Activated CD4-positive, alpha-beta T cell treated with anti-CD3 and anti-CD28 coated beads, Interleukin-2, amount 10 ng/mL, durations not matched to agents 24 days and 14 days (primary cell): ENCODE measurements at places on chromosomes 3 and 15. TPM values are rescaled to one million over a fixed set of nuclear protein-coding genes. Genes with fewer than 3 reads are reported as not detected.
A peak's percentile ranks its signal among the peaks of the same experiment; 100 is the strongest.

- H3K36me3 ChIP-seq: peaks cover 26% of the 10 kb centered on the region
- no peaks in the 10 kb centered on the region for H3K27me3 ChIP-seq
- DNase-seq: peak; percentile 75
- H3K4me3 ChIP-seq: peak overlapping the region; percentile 94
These were observed 1.2 kb downstream of the IFT122 start for GRCh38 chr3:129441215-129441614.

DNA sequence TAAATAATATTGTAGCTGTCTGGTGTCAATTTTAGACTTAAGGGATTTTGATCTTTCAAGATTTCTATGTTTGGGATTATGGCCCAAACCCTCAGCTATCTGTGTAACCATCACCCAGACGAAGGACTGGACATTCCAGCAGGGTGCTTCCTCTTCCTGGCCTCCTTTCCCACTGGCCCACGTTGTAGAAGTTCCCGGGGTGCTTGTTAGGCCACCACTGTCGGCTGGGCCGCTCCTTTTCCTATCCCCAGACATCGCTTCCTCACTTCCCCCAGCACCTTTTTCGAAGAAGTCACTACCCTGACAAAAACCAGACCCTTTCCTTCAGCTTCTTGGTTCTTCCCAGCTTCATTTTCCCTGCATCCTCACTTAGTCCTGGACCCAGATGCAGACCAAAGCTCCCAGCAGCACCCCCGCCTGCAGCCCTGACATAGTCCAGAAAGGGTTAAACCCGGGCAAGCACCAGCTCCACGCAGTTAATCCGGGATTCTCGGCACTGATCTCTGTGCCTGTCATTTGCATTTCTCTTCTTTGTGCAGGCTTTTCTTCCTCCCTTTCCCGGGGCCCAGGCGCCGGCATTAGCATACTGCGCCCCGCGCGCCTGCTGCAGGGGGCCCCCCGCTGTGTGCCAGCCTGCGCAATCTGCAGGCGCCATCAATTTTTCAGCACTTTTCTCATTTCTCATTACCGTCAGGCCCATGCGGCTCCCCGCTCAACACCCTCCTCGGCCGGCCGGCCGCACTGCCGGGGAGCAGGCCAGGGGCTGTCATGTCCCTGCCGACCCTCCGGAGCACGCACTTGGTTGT, 90.6 kb downstream of the ZNF621 start:
- no peak for DNase-seq
- H3K36me3 ChIP-seq: no peaks in the 10 kb centered on the region
- H3K4me3 ChIP-seq: no peak overlapping the region
- peaks cover 41% of the 10 kb centered on the region for H3K27me3 ChIP-seq

- no peaks in the 10 kb centered on the region for H3K4me1 ChIP-seq
- no peak overlapping the region for H3K27ac ChIP-seq
- H3K4me3 ChIP-seq: no peak overlapping the region
These were observed 221.7 kb upstream of the TLE3 start for GRCh38 chr15:70319466-70319865.

GRCh38 chr3:55895897-55896566, 408.9 kb upstream of the WNT5A start:
- no peaks in the 10 kb centered on the region for H3K36me3 ChIP-seq
- H3K27me3 ChIP-seq: no peaks in the 10 kb centered on the region
- no peak overlapping the region for H3K27ac ChIP-seq
- DNase-seq: no peak
- H3K4me1 ChIP-seq: no peaks in the 10 kb centered on the region

DNA sequence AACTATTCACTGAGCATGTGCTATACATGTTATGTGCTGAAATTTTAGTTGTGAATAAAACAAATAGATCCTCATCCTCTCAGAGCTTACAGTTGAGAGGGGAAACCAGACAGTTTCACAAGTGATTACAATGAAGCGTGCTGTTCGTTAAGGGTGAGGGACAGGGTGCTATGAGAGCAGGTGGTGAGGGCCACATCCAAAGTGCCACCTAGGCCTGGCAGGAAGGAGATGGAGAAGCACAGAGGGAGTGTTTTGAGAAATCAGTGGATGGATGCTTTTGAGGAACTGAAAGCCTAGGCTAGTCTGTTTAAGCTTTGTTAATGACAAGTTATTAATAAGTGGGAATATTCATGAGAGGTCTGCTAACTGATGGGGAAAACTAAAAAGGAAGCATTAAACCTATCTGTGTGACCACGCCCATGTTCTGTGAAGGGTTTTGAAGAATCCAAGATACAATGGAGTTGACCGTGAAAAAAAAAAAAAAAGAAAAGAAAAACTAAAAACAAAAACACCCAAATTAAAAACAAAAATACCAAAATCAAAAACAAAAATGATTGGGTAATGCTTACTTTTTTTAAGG, 7.3 kb downstream of the MCTP2 start:
- H3K27me3 ChIP-seq: no peaks in the 10 kb centered on the region
- H3K4me1 ChIP-seq: peaks cover 67% of the 10 kb centered on the region
- peaks cover 31% of the 10 kb centered on the region for H3K36me3 ChIP-seq
- peak overlapping the region; percentile 58 for H3K27ac ChIP-seq

DNA sequence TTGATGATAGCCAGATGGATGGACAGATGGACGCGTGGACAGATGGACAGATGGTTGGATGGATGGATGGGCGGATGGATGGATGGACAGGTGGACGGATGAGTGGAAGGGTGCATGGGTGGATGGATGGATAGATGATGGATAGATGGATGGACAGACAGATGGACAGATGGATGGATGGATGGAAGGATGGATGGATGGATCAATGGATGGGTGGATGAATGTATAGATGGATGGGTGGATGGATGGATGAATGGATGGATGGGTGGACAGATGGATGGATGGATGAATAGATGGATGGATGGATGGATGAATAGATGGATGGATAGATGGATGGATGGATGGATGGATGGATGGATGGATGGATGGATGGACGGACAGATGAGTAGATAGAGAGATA, 40.9 kb downstream of the GABRB3 start:
- no peaks in the 10 kb centered on the region for H3K4me1 ChIP-seq
- DNase-seq: no peak
- no peak overlapping the region for H3K4me3 ChIP-seq
- no peaks in the 10 kb centered on the region for H3K36me3 ChIP-seq
- no peaks in the 10 kb centered on the region for H3K27me3 ChIP-seq

- no peaks in the 10 kb centered on the region for H3K36me3 ChIP-seq
- H3K27ac ChIP-seq: no peak overlapping the region
- H3K4me1 ChIP-seq: no peaks in the 10 kb centered on the region
These were observed 25.7 kb downstream of the ZNF35 start for GRCh38 chr3:44674211-44674610.

DNA sequence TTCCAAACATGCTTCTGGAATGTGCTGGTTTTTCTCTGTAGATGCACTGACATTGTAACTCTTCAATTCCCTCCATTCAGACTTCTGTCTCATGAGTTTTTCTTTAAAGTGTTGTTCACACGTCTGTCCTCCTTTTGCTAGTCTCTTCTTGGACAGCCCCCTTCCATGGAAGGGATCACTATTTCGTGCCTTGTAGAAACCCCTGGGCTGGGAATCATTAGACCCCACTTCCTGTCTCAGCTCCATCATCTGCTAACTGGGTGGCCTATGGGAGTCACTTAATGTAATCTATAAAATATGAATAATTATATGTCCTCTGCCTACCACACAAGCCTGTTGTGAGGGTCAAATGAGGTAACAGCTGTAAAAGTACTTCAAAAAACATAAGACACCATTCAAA, 110.6 kb downstream of the THSD4 start:
- H3K27ac ChIP-seq: no peak overlapping the region
- H3K36me3 ChIP-seq: no peaks in the 10 kb centered on the region
- no peaks in the 10 kb centered on the region for H3K4me1 ChIP-seq
- DNase-seq: no peak
- no peak overlapping the region for H3K4me3 ChIP-seq

- H3K36me3 ChIP-seq: peaks cover 30% of the 10 kb centered on the region
- peaks cover under 1% of the 10 kb centered on the region for H3K27me3 ChIP-seq
- peaks cover 12% of the 10 kb centered on the region for H3K4me1 ChIP-seq
- no peak for DNase-seq
- H3K27ac ChIP-seq: no peak overlapping the region
These were observed 21.2 kb downstream of the XYLB start for GRCh38 chr3:38367779-38368178.

DNA sequence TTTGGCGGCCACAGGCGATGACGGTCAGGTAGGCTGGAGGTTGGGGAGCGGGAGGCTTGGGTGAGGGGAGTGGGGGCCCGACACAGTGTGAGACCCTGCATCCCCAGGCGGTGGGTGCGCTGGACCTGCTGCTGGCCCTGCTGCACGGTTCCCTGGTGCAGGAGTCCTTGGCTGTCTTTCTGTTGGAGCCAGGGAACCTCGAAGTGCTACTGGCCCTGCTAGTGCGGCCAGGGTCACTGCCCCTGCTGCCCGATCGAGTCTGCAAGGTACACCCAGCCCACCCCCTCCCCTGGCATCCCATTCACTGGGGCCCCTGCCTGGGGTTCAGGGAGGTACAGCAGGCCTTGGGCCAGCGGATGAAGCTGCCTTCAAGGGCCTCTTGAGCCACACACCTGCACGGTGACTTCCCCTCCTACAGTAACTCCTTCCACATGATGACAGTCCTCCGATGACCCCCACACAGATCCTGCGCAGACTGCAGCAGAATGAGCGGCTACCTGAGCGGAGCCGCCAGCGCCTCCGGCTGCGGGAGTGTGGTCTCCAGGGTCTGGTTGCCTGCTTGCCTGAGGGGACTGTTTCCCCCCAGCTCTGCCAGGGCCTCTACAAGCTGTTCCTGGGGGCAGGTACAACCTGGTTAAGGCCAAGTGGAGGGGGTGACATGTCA, 19.5 kb downstream of the NBEAL2 start:
- H3K27me3 ChIP-seq: no peaks in the 10 kb centered on the region
- H3K27ac ChIP-seq: no peak overlapping the region
- H3K36me3 ChIP-seq: peaks cover 50% of the 10 kb centered on the region
- DNase-seq: no peak
- H3K4me1 ChIP-seq: peaks cover 10% of the 10 kb centered on the region

DNA sequence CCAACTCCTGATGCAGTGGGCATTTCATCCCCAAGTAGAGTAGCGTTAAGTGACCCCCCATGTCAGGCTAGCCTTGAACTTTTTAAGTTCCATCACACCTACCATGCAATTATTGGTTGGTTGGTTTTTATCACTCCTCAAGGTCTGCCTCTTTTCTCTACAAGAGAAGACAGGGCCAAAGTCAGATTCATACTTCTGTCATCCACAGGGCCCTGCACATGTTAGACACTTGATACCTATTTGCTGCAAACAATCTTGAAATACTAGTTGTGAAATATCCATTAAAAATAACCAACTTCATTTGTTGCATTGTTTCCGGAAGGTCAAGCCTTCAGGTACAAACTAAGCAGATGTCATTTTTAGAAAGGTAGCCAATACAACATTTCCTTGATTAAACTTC, 1.2 kb downstream of the CMSS1 start:
- peaks cover 38% of the 10 kb centered on the region for H3K4me1 ChIP-seq
- H3K36me3 ChIP-seq: peaks cover 13% of the 10 kb centered on the region
- peaks cover 2% of the 10 kb centered on the region for H3K27me3 ChIP-seq
- DNase-seq: no peak
- peak overlapping the region; percentile 100 for H3K4me3 ChIP-seq

- no peak for DNase-seq
- H3K36me3 ChIP-seq: no peaks in the 10 kb centered on the region
- H3K27ac ChIP-seq: no peak overlapping the region
- H3K4me1 ChIP-seq: no peaks in the 10 kb centered on the region
- no peak overlapping the region for H3K4me3 ChIP-seq
- H3K27me3 ChIP-seq: no peaks in the 10 kb centered on the region
These were observed 112.5 kb downstream of the ZIC1 start for GRCh38 chr3:147521646-147522045.

GRCh38 chr15:26711445-26711844, 61.4 kb downstream of the GABRB3 start:
- no peak overlapping the region for H3K27ac ChIP-seq
- DNase-seq: no peak
- no peak overlapping the region for H3K4me3 ChIP-seq
- H3K4me1 ChIP-seq: no peaks in the 10 kb centered on the region

GRCh38 chr3:31092748-31093589, 198.5 kb upstream of the GADL1 start:
- H3K4me3 ChIP-seq: no peak overlapping the region
- DNase-seq: no peak
- H3K27me3 ChIP-seq: no peaks in the 10 kb centered on the region

- no peaks in the 10 kb centered on the region for H3K36me3 ChIP-seq
- no peak overlapping the region for H3K4me3 ChIP-seq
- no peaks in the 10 kb centered on the region for H3K27me3 ChIP-seq
These were observed 490.1 kb upstream of the ARRDC4 start for GRCh38 chr15:97470417-97470816.

- DNase-seq: no peak
- H3K27me3 ChIP-seq: no peaks in the 10 kb centered on the region
- no peaks in the 10 kb centered on the region for H3K36me3 ChIP-seq
- H3K4me3 ChIP-seq: no peak overlapping the region
- H3K4me1 ChIP-seq: no peaks in the 10 kb centered on the region
These were observed 72.7 kb upstream of the WNT5A start for GRCh38 chr3:55559500-55560423.

- no peak for DNase-seq
- H3K27me3 ChIP-seq: no peaks in the 10 kb centered on the region
- peaks cover 20% of the 10 kb centered on the region for H3K36me3 ChIP-seq
- H3K27ac ChIP-seq: no peak overlapping the region
- no peak overlapping the region for H3K4me3 ChIP-seq
These were observed 25.1 kb downstream of the SLC24A5 start for GRCh38 chr15:48145923-48146322.

GRCh38 chr3:165336786-165337185, 140.6 kb upstream of the SLITRK3 start:
- DNase-seq: no peak
- H3K36me3 ChIP-seq: no peaks in the 10 kb centered on the region
- H3K4me1 ChIP-seq: no peaks in the 10 kb centered on the region
- H3K4me3 ChIP-seq: no peak overlapping the region

DNA sequence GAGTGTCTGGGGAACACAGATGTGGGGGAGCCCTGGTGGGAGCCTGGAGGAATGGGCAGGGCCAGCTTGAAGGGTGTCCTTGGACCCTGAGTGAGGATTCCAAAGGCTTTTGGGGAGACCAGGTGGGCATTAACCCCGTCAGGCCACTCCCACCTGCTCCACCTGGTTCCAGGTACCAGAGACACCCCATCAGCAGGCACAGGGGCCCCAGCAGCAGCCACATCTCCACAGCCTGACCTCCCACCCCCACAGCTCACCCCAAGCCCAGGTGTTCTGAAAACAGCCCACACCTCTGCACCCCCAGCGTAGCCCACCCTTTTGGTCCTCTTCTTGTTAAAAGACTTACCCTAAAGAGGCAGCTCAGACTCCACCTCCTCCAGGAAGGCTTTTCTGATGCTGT, 102.1 kb upstream of the PRR20G start:
- DNase-seq: no peak
- no peaks in the 10 kb centered on the region for H3K4me1 ChIP-seq
- no peak overlapping the region for H3K4me3 ChIP-seq
- H3K27ac ChIP-seq: no peak overlapping the region
- H3K27me3 ChIP-seq: no peaks in the 10 kb centered on the region
- H3K36me3 ChIP-seq: no peaks in the 10 kb centered on the region

GRCh38 chr15:73225358-73226015, 143.3 kb downstream of the HCN4 start:
- H3K27ac ChIP-seq: no peak overlapping the region
- no peaks in the 10 kb centered on the region for H3K36me3 ChIP-seq
- peaks cover 7% of the 10 kb centered on the region for H3K4me1 ChIP-seq
- H3K4me3 ChIP-seq: no peak overlapping the region
- DNase-seq: peak; percentile 64

ADPRH gene
- total RNA-seq: 3.6 and 4.2 TPM in 2 replicates

CHRD gene
- total RNA-seq: 0.07 TPM in 1 of 2 replicates, not detected in the other

CGNL1 gene
- not detected in 2 replicates for total RNA-seq

LXN gene
- 15.1 and 16.2 TPM in 2 replicates for total RNA-seq

WDR49 gene
- 0.09 and 0.12 TPM in 2 replicates for total RNA-seq

RABL3 gene
- 27.6 and 29.3 TPM in 2 replicates for total RNA-seq

TMEM207 gene
- total RNA-seq: not detected in 2 replicates

ARPP19 gene
- total RNA-seq: 191 and 215 TPM in 2 replicates

SLC22A13 gene
- total RNA-seq: 0.47 and 0.54 TPM in 2 replicates

SERINC4 gene
- 0.28 and 0.33 TPM in 2 replicates for total RNA-seq

NR2E3 gene
- not detected in 2 replicates for total RNA-seq
